ENCODE measurements at places on chromosomes 11 and 22. TPM values are rescaled to one million over a fixed set of nuclear protein-coding genes. Genes with fewer than 3 reads are reported as not detected.

Gene TBX10
- not detected for total RNA-seq

Gene ARAP1
- total RNA-seq, result 70.0 TPM

Gene OR8A1
- not detected for total RNA-seq

Gene TRMT2A
- total RNA-seq, result 28.1 TPM

Gene TRIM51
- not detected for total RNA-seq

Gene NARS2
- total RNA-seq, result 27.7 TPM

Gene FDX1
- 14.3 TPM for total RNA-seq

Gene OR4X1
- not detected for total RNA-seq

Gene NLRP10
- 0.08 TPM for total RNA-seq

Gene KDM4E
- not detected for total RNA-seq

Gene OR6A2
- not detected for total RNA-seq

Gene ART1
- not detected for total RNA-seq

Gene GGTLC3
- not detected for total RNA-seq

Gene NRIP3
- 1.7 TPM for total RNA-seq

Gene OR4D5
- total RNA-seq, result not detected

Data from hair follicular keratinocyte (primary cell).